Osteoblast (primary cell): ENCODE measurements at places on chromosomes 5 and 9. TPM values are rescaled to one million over a fixed set of nuclear protein-coding genes. Genes with fewer than 3 reads are reported as not detected.

Gene LEAP2
- under 0.01 and 0.29 TPM in 2 replicates for total RNA-seq

Gene CBY3
- total RNA-seq = not detected in 2 replicates

Gene DNM1
- total RNA-seq = 3.6 and 6.5 TPM in 2 replicates

Gene CRB2
- not detected in 2 replicates for total RNA-seq

Gene TMEM171
- total RNA-seq = 8.0 TPM in 2 replicates
